MM.1S (cell line): ENCODE measurements at places on chromosomes 7 and 10.

GRCh38 chr7:135441791-135442190 is 68.1 kb downstream of the CNOT4 start:
- peaks cover 6% of the 10 kb centered on the region; the same call in 1 of the 2 replicates for H3K4me1 ChIP-seq
- H3K27ac ChIP-seq = no peak overlapping the region
- peaks cover 7% of the 10 kb centered on the region; the same call in 1 of the 2 replicates for H3K36me3 ChIP-seq
- no peak overlapping the region for H3K4me3 ChIP-seq

GRCh38 chr10:118783776-118784545 is 29.2 kb upstream of the CACUL1 start:
- H3K4me3 ChIP-seq = no peak overlapping the region
- H3K36me3 ChIP-seq = no peaks in the 10 kb centered on the region
- H3K4me1 ChIP-seq = no peaks in the 10 kb centered on the region
- H3K27me3 ChIP-seq = no peaks in the 10 kb centered on the region

DNA sequence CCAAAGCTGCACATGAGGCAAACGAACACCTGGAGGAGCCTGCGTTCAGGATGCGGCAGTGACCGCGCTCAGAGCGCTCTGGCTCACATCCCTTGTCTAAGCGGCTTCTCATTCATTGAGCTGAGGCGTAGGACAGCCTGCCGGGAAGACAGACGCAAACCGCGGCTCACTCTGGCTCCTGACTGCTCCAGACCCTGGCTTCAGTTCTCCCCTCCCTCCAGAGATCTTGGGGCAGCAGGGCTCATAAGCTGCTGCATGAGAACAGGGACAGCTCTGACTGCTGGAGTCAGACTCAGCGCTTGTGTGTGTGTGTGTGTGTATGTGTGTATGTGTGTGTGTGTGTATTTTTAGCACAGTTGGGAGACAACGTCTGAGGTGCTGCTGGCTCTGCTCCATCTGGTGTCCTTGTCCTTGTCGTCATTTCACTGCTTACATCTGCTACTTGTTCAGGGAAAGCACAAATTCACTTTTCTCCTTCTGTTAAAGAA is 15.8 kb upstream of the LYZL2 start:
- H3K27ac ChIP-seq = no peak overlapping the region
- 0 out of 2 replicates have a peak, but pooled peaks cover 4% of the 10 kb centered on the region for H3K4me1 ChIP-seq
- DNase-seq = peak; percentile 41
- H3K27me3 ChIP-seq = no peaks in the 10 kb centered on the region
- H3K36me3 ChIP-seq = no peaks in the 10 kb centered on the region

DNA sequence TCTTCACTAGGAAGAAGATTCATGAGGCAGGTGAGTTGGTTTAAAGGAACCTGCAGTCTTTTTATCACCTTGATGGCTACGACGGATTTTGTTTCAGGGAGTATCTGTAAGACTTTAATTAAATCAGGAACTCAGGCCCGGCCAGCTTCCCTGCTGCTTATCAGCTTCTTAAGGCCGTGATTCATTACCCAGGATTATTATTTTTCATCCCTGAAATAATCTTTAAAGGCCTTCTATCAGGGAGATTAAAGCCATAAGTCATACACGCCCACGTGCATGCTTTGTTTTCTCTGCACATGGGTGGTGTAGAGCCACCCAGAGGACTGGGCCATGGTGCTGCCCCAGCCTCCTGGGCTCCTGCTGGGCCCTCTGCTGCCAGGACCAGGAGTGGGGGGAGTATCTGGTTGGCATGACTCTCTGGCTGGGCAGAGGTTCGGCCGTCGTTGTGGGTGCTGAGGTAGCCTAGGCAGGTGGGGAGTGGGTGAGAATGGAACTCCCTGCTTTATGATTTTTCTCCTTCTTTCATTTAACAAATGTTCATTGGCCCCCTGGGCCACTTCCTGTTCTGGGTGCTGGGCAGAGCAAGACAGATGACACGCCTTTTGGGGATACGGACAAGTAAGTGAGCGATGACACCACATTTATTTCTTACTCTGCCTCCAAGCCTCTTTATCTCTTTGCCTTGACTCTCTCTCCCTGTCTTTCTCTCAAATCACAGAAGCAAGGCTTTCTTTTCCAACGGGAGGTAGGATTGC is 39.0 kb upstream of the PCBD1 start:
- no peak overlapping the region for H3K27ac ChIP-seq
- H3K36me3 ChIP-seq = no peaks in the 10 kb centered on the region
- no peak for DNase-seq
- H3K27me3 ChIP-seq = peaks cover 54% of the 10 kb centered on the region
- no peaks in the 10 kb centered on the region for H3K4me1 ChIP-seq
- no peak overlapping the region for H3K4me3 ChIP-seq

DNA sequence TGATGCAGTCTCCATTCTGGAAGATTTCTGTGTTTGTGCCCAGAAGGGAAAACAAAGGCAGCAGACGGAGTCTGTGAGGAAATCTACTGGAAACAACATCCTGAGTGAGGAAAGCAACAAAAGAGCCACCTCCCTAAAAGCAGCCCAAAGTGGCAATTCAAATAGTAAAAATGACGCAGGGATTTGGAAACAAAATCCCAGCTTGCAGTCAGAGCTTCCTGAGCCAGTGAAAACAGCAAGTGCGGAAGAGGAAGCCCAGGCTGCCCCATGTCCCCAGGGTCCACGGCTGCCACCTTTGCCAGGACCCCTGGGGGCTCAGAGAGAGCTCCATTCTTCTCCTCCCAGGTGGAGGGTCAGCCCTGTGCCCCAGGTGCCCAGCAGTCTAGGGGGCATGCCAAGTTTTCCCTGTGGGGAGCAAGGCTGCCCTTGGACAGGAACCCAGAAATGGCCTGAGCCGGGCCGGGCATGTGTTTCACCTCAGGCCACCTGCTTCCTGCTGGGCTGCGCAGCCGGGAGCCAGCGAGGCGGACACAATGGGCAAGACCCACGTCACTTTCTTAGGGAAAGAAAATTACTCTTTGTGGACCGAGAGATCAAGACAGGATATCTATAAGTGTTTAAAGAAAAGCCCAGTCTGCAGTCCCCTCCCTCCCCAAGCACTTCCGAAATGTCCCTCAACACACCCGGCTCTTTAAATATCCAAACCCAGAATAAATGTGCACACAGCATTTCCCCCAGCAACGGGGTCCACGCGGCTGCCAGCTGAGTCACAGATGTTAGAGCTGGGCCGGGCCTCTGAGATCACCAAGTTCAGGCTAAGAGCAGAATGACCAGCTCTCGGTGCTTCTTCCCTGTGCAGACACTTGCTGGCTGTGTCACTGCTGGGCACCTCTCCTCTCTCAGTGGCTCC is 231.1 kb downstream of the ARHGAP12 start:
- H3K36me3 ChIP-seq = no peaks in the 10 kb centered on the region
- H3K27me3 ChIP-seq = no peaks in the 10 kb centered on the region
- H3K27ac ChIP-seq = no peak overlapping the region

DNA sequence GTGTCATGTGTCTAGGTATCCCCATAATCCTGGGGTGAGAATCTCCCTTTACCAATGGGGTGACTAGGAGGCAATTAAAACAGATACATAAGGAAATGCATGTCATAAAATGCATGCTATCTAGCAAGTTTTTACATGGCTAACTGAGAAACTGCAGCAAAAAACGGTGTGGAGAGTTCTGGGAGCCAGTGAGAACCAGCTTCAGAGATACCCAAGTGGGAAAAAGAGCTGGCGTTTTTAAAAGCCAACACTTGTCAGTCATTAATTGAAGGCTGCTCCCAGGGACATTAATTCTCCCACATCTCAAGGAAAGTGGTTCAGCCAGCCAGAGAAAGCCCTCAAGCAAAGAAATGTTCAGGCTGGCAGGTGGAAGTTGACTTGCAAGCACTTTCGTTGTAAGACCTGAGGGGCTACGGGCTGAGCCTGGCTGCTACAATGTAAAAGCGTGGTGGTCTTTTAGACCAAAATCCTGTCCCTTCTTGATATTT is 28.1 kb downstream of the ST8SIA6 start:
- H3K36me3 ChIP-seq = no peaks in the 10 kb centered on the region
- no peak for DNase-seq
- H3K4me1 ChIP-seq = no peaks in the 10 kb centered on the region
- no peak overlapping the region for H3K27ac ChIP-seq

DNA sequence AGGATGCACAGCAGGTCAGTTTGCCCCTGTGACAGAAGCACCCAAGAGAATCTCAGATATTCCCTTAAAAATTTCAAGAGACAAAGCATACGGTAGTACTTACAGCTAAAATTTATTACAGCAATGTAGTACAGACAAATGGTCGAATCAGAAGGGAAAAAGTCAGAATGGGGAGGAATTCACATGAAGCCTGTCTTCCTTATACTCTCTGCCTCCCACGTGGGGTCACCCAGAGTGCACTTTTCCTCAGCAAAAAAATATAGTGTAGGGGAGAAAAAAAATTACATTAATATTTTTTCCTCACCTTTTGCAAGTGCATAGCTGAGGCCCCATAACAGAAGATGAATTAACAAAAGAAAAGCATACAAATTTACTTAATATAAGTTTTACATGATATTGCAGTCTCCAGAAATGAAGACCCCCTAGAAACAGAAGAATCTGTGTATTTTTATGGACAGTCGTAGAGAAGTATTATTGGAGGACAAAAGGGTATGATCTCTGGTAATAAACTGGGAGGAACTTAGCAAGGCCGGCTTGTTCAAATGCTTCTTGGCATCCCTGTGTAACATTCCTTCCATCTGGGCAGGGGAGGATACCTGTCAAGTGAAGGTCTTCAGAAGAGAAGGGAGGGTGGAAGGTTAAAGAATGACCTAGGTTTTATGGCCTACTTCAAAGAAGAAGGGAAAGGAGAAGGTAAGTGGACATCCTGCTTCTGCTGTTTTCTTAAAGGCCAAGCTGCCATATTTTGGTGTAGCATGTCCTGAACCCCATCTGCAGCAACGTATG is 270.6 kb upstream of the MAGI2 start:
- H3K27me3 ChIP-seq = no peaks in the 10 kb centered on the region
- H3K27ac ChIP-seq = no peak overlapping the region
- no peaks in the 10 kb centered on the region for H3K36me3 ChIP-seq
- no peak overlapping the region for H3K4me3 ChIP-seq

GRCh38 chr7:139016931-139017511 is 18.8 kb downstream of the ZC3HAV1L start:
- no peaks in the 10 kb centered on the region for H3K36me3 ChIP-seq
- H3K27ac ChIP-seq = no peak overlapping the region
- H3K4me3 ChIP-seq = no peak overlapping the region
- peak; percentile 81 for DNase-seq
- H3K4me1 ChIP-seq = no peaks in the 10 kb centered on the region

GRCh38 chr7:5476001-5476400 is 52.4 kb upstream of the TNRC18 start:
- no peaks in the 10 kb centered on the region for H3K27me3 ChIP-seq
- no peak overlapping the region for H3K27ac ChIP-seq
- no peak for DNase-seq
- H3K4me1 ChIP-seq = no peaks in the 10 kb centered on the region

GRCh38 chr7:47538846-47539311 is 43.0 kb downstream of the TNS3 start:
- H3K4me3 ChIP-seq = no peak overlapping the region
- DNase-seq = no peak
- H3K27me3 ChIP-seq = no peaks in the 10 kb centered on the region
- no peaks in the 10 kb centered on the region for H3K4me1 ChIP-seq

GRCh38 chr7:4144811-4145510 is 537.1 kb upstream of the FOXK1 start:
- no peaks in the 10 kb centered on the region for H3K4me1 ChIP-seq
- no peaks in the 10 kb centered on the region for H3K27me3 ChIP-seq
- H3K27ac ChIP-seq = no peak overlapping the region
- no peaks in the 10 kb centered on the region for H3K36me3 ChIP-seq

DNA sequence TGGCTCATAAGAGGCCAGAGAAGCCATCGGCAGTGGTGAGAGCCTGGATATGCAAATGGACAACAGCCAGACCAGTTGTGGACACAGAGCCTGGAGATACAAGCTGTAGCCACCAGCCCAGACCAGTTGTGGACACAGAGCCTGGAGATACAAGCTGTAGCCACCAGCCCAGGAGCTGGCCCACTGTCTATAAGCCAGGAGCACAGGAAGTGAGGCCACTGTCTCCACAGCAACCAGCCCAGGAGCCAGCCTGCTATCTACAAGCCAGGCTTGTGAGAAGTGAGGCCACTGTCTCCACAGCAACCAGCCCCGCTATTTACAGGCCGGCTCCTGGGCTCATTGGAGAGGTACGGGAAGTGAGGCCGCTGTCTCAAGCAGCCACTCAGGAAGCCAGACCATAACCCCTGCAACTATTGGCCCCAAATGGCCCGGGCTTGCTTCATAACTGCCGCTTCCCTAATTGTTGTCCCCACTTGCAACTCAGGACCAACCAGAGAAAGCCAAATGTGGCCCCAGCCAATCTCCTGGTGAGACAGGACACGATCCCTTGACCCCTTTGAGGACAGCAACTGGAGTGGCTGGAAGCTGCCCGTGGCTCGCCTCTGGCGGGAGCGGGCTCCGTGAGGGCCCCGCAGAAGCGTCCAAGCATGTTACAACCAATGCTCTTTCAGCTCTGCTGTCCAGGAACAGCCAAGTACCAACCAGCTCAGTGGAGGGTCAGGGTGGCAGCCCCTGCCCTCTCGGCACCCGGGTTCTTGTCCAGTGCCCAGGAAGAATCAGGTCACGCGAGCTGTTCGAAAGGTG is 44.1 kb upstream of the CNPY1 start:
- H3K27ac ChIP-seq = no peak overlapping the region
- peaks cover 45% of the 10 kb centered on the region for H3K27me3 ChIP-seq
- no peaks in the 10 kb centered on the region for H3K36me3 ChIP-seq
- H3K4me3 ChIP-seq = no peak overlapping the region

DNA sequence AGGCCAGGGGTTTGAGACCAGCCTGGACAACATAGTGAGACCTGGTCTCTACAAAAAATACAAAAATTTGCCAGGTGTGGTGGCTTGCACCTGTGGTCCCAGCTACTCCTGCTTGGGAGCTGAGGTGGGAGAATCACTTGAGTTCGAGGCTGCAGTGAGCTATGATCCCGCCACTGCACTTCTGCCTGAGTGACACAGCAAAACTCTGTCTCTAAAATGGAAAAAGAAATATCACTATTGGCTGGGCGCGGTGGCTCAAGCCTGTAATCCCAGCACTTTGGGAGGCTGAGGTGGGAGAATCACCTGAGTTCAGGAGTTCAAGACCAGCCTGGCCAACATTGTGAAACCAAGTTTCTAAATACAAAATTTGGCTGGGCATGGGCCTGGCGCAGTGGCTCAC is 44.9 kb upstream of the RASGEF1A start:
- no peak overlapping the region for H3K27ac ChIP-seq
- H3K4me3 ChIP-seq = no peak overlapping the region
- no peaks in the 10 kb centered on the region for H3K36me3 ChIP-seq
- no peaks in the 10 kb centered on the region for H3K4me1 ChIP-seq
- H3K27me3 ChIP-seq = no peaks in the 10 kb centered on the region
